Neural crest cell (in vitro differentiated cells): ENCODE measurements at places on chromosomes 5 and 9. TPM values are rescaled to one million over a fixed set of nuclear protein-coding genes. Genes with fewer than 3 reads are reported as not detected.

The FAM169A gene
- total RNA-seq = 11.6 and 13.6 TPM in 2 replicates

The HSD17B3 gene
- total RNA-seq = not detected in 2 replicates

GRCh38 chr5:77849308-77849900 is 73.3 kb upstream of the TBCA start:
- DNase-seq = no peak

The PCDHA8 gene
- total RNA-seq = 1.9 and 2.3 TPM in 2 replicates

- DNase-seq = peak; percentile 71
These were observed 23.6 kb downstream of the PCDHGC5 start for GRCh38 chr5:141512390-141512910.
